ENCODE measurements at places on chromosomes 16 and 17.

DNA sequence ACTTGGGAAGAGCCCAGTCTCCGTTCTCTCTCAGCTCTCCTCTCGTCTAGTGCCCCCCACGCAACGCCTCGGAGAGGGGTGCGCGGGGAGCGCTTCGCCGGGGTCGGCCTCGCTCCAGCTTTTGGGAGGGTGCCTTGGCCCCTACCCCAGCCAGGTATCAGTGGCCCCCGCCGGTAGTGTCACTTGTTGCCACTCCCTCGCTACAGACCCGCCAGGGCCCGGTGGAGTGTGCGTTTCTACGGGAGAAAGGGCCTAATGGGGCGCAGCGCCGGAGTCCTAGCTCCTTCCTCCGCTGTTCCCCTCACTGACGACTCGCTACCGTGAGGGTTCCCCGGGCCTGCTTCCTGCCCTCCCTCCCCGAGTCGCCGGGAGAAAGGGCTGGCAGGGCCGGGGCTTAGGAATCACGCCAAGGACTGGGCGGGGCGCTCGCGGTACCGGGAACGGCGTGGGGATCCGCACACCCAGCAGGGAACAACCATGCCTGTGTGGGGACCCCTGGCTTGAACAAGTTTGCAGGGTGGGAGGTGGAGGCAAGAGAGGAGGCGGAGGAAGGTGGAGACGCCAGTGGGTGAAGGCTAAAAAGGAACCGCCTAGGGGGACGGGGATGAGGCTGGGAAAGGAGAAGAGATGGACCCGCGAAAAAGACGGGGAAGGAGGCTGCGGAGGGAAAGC lies 997 bp upstream of the CDH11 start:
- DNase-seq = no peak

- no peak for DNase-seq
Measured at GRCh38 chr17:57125866-57126265, 40.8 kb downstream of the AKAP1 start.

- DNase-seq = no peak
Measured at GRCh38 chr16:52928955-52929354, 123.7 kb downstream of the CHD9NB start.

GRCh38 chr17:6862825-6863224 lies 31.3 kb upstream of the TEKT1 start:
- no peak for DNase-seq

DNA sequence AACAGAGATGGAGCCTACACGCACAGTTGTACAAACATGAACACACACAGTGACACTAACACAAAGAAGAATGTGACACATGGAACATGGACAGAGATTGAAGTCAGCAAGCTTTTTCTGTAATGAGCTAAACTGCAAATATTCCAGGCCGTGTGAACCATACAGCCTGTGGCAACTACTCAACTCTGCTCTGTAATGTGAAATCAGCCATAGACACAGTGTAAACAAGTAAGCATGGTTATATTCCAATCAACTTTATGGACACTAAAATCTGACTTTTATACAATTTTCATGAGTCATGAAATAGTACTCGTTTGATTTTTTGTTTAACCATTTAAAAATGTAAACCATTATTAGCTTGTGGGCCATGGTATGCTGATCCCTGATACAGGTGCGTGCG lies 120.2 kb downstream of the SMG6 start:
- no peak for DNase-seq

- DNase-seq = no peak
Measured at GRCh38 chr16:4962716-4963115, 4.6 kb downstream of the SEC14L5 start.

DNA sequence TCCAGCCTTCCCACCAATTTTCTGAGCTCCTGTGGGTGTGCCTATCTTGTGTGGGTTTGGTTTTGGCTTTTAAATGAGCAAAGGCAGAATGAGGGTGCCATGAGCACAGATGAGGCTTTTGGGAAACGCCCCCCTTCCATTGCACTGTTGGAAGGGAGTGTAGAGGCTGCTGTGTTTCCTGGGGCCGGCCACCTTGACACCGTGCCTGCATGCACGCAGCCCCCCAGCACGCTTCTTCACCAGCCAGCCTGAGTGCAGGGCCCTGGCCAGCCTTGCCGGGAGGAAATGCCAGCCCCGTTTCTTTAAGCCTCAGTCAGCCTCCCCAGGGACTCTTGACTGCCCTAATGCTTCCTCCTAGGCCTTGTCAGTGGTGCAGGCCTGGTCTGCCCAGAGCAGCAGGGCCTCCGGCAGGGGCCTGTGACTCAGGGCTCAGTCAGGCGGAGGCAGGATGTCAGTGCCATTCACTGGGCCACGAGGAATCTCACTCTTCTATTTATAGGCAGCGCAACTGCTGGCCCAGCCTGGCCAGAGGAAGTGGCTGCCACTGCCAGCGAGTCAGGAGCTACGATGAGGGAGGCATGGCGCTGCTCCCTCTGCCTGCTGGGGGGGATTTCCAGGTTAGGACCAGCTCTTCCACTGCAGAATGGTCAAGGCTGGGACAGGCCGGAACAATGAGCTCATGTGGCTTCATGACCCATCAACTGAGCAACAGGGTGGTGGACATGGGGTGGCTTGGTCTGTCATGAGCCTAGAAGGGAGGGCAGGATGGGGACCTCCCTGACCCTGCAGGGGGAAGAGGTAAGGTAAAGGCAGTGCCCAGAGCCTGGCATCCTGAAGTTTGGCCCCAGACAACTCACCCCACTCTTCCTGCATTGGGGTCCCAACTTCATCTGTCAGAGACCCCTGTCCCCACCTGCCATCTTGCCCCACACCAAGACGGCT lies 205.2 kb downstream of the RAB11FIP4 start:
- DNase-seq = no peak

DNA sequence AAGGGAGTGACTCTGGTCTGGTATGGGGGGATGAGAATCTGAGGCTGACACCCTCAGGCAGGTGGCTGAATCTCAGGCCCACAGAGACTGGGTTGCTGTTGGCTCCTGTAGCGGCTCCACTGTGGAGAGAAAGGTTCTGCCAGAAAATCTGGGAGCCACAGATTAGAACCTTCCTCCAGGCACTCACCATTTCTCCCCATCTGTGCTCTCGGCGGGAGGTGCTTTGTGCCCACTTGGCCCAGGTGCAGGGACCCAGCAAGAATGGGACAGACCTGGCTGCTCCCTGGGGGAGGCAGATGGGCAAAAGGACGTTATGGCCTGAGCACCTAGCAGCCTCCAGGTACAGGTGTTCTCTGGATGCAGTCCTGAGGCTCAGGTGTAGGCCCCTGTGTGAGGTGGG lies 20.1 kb downstream of the RAB11FIP3 start:
- no peak for DNase-seq

DNA sequence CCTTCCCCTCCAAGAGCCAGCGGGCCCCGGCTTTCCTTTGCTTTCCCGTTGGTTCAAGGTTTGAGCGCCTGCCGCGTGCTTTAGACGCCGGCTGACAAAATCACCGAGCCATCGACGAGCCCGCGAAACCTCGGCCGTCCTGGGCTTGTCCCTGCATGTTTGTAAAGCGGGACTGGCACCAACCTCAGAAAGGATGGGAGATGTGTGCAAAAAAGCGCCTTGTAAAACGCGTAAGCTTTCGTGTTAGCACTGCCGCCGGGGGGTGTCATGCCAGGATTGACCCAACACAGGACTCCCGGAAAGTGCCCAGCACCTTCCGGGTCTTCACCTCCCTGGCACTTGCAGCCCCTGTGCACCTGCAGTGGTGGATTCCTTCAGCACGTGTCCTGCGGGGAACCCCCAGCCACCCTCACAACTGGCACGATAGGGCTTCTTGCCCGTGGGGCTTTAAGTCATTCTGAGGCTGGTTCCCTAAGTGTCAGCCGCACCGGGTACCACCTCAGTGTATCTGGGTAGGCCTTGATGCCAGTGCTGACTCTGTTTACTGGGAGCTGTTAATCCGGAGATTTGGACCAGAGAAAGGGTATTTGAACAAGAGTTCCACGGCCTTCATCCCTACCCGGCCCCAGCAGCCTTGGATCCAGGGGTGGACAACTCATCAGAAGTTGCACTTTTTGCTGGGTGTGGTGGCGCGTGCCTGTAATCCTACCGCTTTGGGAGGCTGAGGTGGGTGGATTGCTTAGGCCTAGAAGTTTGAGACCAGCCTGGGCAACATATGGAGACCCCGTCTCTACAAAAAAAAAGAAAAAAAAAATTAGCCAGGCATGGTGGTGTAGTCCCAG lies 817 bp downstream of the NDUFAF8 start:
- no peak for DNase-seq

GRCh38 chr16:67963662-67964321 lies 4.6 kb downstream of the SLC12A4 start:
- no peak for DNase-seq

DNA sequence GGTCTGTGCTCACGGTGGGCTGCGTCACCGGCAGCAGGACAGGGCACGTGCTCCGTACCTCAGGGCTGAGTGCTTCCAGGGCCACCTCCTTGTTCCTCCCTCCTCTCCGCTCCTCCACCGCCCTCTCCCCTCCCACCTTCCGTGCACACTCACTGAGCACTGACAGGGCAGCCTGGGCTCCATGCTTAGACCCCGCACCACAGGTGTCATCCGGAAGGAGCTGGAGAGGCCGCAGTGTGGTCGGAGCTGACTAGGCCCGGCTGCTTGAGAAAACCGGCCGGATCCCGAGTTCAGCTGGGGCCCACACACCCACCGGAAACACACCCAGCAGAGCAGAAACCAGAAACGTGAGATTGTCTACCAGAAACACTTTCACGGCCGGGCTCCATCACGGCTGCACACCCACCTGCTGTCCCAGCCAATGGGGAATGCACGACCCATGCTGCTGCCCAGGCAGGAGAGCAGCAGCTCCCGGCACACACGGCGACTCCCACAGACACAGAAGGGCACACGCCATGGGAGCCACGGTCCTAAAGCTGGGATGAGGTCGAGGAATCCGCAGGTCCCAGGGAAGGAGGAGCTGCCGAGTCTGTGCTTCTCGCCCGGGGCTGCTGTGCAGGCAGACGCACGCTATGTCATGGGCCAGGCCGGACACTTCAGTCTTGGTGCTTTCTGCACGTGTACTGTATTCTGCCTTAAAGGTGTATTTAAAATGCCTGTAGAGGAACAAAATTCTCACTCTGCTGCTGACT lies 55.0 kb upstream of the ZNF469 start:
- DNase-seq = no peak

GRCh38 chr16:55003916-55004315 lies 73.3 kb downstream of the IRX5 start:
- no peak for DNase-seq

GRCh38 chr17:44733753-44734152 lies 25.0 kb upstream of the ADAM11 start:
- no peak for DNase-seq

DNA sequence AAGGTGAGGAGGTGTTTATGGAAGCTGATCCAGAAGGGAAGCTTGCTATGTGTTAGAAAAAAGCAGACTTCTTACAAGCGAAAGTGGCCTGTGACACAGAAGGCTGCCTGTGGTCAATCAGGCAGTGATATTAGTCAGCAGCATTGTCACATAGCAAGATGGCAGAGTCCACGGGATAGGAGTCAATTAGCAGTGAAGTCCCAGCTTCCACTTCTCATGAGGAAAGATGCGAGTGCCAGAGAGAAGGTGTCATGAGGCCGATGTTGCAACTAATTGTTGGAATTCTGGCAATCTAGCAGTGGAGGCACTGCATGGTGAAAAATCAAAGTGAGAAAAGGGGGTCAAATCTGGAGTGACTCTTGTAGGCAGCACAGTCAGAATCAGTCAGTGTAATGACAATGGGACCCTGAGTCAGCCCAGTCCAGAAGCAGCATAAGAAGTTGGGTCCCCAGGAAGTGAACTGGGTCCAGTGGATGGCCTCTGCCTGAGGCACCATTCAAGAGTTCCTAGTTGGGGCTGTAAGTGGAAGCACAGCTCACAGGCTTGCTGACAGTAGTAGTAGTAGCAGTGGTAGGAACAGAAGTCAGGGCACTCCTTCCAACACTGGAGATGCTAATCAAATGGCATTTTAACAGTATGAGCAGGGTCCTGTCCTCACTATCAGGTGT lies 85.1 kb downstream of the TNFRSF13B start:
- no peak for DNase-seq

GRCh38 chr17:36807496-36808179 lies 129.6 kb upstream of the LHX1 start:
- no peak for DNase-seq

- DNase-seq = no peak
Measured at GRCh38 chr17:6269478-6269877, 165.4 kb downstream of the AIPL1 start.

GRCh38 chr16:83972256-83973008 lies 4.4 kb downstream of the NECAB2 start:
- no peak for DNase-seq

GRCh38 chr17:1785930-1786329 lies 24.1 kb downstream of the SERPINF1 start:
- no peak for DNase-seq

DNA sequence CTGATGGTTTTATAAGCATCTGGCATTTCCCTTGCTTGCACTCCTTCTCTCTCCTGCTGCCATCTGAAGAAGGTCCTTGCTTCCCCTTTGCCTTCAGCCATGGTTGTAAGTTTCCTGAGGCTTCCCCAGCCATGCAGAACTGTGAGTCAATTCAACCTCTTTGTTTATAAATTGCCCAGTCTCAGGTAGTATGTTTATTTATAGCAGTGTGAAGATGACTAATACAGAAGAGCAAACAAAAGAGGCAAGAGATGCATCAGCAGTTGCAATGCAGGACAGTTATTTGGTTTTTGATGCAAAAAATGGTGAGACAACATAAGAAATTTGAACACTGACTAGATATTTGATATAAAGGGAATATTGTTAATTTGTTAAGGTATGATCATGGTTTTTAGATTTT lies 16.8 kb downstream of the TMEM100 start:
- DNase-seq = no peak
